ENCODE measurements at places on chromosomes 1 and 21.

DNA sequence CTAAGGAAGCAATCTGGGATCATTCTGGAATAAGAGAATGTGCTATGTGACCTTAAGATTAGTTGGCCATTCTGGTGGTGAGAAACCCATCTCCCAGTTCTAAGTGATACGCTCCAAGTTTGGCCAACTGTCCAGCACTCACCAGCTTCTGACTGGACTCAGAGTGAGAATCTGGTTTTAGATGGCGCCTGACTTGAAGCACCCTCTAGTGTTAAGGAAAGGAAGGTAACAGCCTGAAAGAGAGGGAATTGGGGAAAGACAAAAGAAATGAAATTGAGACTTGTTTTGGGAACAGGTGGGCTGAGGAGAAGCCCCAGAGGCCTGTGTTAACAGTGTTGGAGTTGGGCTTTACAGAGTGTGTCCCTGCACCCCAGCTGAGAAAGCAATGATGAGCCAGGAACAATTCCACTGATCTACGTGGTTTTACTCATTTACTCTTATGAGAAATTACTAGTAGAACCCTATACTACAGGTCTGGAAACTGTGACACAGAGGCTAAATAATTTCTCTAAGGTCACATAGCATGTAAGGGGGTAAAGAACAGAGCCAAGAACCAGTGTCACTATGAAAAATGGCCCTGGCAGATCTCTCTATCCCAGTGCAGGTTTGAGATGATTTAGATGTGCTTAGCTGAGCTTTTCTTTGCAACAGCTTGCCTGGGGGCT is 9.3 kb upstream of the FCAMR start:
- DNase-seq = no peak

GRCh38 chr1:92482665-92483609 is 3.8 kb downstream of the GFI1 start:
- no peak for DNase-seq

DNA sequence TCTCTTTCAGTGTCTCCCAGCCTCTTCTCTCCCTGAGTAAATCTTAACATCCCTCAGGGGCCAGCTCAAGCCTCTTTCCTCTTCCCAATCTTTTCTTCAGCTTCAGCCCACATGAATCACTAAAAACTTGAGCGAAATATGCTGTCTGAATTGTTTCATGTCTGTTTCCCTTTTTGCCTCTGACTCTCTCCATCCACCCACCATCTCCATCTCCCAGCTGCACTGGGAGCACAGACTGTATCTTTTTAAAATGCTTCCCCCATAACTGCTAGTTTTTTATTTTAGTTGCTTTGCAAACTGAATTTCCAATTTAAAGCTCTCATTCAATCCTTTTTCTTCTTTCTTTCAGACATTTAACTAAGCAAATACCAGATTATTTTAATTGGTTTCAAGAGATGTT is 3.0 kb upstream of the AHCTF1 start:
- no peak for DNase-seq

DNA sequence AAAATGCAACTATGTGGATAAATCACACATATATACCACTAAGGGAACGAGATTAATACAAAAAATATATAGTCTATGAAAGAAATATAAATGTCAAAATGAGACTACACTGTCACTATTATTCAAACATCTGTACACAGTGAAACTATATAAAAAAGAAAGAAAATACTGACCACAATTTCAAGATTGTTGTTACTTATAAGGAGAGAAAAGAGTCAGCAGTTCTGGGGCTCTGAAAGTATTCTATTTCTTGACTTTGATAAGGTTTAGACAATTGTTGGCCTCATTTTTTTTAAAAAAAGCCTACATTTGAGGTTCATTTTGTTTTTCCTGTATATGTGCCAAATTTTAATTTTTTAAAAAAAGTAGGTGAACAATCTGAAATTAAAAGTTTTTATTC is 319.3 kb upstream of the CHRM3 start:
- DNase-seq = no peak

DNA sequence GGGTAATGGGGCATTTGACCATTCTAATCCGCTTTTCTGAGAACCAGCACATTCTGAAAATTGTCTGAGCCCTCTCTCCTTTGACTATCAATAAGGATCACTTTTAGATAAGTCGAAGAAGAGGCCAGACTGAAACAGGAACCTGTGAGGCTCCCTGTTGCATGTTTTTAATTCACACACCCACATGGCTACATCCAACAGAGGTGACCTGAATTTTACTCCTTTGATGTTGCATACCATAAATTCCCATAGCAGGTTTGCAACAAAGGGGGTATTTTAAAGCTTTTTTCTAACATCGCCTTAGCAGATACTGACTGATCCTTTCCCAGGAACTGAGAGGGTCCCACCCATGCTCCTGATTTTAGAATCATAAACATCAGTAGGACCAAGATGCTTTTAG is 450.8 kb downstream of the USP25 start:
- no peak for DNase-seq

- DNase-seq = no peak
Measured at GRCh38 chr1:81920245-81920740, 119.6 kb downstream of the ADGRL2 start.

DNA sequence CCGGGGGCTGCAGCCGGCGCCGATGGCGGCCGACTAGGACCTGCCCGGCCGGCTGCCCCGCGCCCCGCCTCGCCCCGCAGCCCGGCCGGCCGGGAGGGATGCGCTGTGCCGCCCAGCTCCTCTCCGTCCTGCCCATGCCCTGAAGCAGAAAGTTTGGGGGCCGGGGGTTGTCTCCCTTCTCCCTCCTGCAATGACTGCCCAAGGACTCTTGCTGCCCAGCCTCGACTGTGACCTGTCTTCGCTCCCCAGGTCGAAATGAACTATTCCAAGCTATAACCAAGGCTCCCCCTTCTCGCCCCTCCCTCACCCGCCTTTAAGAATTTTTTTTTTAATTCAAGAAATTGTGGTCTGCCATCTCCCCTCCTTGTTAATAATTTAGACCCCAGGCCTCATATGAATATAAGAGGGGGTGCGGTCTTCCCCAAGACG is 361 bp downstream of the TMCC2 start:
- no peak for DNase-seq

DNA sequence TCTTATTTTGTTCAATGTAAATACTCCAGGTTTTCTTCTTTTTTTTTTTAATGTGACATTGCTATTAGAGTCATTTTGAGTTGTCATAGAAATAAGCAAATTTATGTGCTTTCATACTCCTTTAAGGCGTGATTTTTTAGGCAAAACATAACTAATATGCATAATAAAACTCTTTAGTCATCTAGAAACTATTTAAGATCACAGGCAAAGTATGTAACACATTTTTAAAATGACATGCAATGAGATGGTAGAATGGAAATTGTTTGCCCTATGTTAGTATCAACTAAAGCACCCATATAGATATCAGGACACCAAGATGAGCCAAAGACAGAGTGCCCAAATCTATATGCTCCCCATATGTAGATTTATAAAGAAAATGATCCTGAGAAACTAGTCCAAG is 41.5 kb upstream of the SGIP1 start:
- DNase-seq = no peak

DNA sequence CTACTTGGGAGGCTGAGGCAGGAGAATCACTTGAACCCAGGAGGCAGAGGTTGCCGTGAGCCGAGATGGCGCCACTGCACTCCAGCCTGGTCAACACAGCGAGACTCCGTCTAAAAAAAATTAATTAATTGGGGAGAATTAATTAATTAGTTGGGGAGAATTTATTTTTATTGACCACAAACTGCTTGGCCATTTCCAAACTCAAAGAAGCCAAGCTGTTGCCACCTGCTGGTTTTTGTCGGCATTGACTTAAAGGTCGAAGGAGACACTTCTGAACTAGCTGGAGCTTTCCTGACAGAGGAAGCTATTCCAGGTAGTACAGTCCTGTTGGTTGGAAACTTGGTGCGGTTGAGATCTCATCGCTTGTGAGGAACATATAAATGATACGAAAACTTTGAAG is 13.1 kb downstream of the MAP1LC3C start:
- DNase-seq = no peak

DNA sequence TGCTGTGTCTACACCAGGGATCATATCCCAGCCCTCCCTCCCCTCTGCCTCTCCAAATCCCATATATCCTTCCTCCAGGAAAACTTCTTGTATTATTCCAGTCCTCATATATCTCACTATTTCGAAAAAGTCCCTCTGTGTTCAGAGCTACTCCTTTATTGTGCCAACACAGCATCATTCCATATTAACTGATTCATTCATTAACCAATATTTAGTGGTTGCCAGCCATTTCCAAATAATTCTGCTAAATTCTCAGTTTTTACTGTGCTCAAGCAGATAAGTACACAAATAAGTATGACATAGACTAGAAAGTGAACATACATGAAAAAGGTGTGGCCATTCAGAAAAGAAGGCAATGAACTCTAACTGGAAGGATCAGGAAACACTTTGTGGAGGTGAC is 241.6 kb upstream of the DUSP10 start:
- no peak for DNase-seq

DNA sequence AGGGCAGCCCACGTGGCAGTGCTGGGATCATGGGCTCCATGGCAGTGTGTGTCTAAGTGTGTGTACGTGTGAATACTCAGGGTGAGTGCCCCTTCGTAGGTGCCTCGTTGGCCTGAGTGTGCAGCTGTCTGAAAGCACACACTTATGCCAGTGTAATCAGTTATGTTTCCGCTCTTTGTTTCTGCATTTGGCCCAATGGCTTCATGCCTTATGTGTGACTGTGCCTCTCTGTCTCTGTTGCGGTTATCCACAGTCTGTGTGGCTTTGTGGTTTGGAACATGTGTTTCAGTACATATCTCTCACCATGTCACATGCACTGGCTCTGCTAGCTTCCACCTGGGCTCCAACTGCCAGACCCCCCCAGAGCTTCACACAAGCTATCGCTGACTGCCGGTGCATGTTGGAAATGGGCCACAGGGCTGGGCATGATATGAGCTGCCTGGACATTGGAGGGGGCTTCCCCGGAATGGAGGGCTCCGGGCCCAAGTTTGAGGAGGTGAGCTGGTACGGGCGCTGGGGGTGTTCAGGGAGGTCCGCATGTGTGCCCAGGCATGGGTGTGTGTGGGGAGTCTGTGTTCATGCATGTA is 70.3 kb upstream of the TINAGL1 start:
- no peak for DNase-seq

- DNase-seq = no peak
Measured at GRCh38 chr21:29151931-29152330, 21.5 kb downstream of the MAP3K7CL start.

DNA sequence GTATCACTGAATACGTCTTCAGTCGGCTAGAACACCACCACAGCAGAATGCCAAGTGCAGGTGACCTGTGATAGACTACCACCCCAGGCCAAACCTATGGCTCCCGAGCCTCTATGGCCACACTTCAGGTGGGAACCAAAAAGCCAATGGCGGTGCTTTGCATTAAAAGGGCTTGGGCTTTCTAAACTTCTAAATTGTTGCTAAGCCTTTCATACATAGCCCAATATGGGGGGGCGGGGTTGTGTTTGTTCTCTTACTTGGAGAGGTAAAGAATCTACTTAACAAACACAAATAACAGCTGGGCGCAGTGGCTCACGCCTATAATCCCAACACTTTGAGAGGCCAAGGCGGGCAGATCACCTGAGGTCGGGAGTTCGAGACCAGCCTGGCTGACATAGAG is 19.7 kb downstream of the USP48 start:
- no peak for DNase-seq

- DNase-seq = no peak
Measured at GRCh38 chr1:156400191-156400935, 31.4 kb downstream of the RHBG start.

GRCh38 chr1:221069986-221070385 is 190.7 kb downstream of the HLX start:
- no peak for DNase-seq

DNA sequence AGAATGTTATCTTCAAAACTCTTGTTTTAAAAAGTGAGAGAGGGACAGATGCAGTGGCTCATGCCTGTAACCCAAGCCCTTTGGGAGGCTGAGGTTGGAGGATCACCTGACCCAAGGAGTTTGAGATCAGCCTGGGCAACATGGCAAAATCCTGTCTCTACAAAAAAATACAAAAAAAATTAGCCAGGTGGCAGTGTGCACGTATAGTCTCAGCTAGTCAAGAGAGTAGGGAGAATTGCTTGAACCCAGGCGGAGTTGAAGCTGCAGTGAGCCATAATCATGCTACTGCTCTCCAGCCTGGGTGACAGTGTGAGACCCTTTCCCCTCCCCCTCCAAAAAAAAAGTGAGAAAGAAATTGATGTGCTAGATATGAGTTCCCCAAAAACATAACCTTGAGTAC is 131.0 kb downstream of the KCNT2 start:
- no peak for DNase-seq

GRCh38 chr1:53681977-53682685 is 56.8 kb downstream of the GLIS1 start:
- DNase-seq = peak; percentile 5

DNA sequence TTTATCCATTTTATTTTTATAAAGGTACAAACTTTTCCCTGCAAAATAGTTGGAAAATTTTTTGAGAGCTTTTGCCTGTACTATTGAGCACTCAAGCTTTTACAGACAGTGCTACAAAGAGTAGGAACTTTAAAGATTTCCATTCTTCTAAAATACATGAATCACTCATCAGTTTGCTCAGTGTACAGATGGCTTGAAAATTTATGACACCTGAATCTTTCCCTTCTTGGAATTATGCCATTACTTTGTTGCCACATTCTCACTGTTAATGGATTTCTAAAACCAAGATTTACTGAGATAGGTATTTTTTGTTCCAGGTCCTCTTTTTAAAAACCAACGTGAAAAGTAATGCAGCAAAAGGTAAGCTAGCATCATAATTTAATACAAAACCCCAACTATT is 76.0 kb downstream of the GPATCH2 start:
- no peak for DNase-seq

DNA sequence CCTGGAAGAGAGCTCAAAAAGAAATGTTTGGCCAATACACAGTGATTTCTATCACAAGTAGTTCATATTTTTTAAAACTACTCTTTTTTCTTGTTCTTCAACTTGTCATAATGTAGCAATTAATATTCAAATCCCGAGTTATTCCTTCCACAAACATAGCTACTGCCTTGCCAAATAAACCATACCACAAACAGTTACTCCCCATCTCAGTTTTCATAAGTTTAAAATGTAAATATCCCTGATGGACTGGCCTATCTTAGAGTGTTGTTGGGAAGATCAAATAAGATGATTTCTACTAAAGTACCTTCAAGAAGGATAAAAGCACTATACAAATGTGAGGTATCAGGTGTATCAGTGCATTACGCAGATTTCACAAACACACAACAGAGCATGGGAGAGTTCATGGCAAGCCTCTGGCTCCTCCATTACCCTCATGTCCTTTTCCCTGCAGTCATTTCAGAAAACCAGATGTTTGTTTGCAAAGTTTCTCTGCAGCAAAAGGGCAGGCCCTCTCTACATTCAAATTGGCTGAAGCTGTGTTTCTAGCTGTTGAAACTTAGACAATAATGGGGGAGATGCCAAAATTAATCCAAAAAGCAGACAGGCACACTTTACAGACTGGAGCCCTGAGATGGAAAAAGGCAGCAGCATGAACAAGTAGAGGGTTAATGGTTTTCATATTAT is 16.1 kb downstream of the WLS start:
- no peak for DNase-seq

Measured in stimulated activated CD4-positive, alpha-beta T cell treated with anti-CD3 and anti-CD28 coated beads, Interleukin-15, amount 100 ng/mL, for 1 hour (primary cell).